Forelimb muscle (tissue), 1 donor: ENCODE measurements at places on chromosomes 5 and 9. TPM values are rescaled to one million over a fixed set of nuclear protein-coding genes. Genes with fewer than 3 reads are reported as not detected.

GRCh38 chr5:144634138-144634537 lies 463.5 kb downstream of the KCTD16 start:
- no peak for DNase-seq

DNA sequence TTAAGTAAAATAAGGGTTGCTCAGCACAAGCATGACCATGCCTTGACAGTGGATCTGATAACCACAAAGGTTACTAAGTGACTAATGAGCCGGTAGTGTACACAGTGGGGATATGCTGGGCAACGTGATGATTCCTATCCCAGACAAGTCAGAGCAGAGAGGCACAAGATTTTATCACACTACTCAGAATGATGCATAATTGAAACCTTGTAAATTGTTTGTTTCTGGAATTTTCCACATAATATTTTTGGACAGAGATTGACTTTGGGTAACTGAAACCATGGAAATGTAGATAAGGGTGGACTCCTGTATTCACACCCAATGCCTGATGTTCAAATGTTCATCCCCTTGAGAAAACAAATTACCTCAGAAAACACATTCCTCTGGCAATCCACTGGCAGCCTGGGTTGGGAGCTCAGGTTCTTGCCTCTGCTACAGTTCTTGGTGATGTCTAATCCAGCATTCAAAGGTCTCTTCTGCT lies 16.2 kb upstream of the ERAP1 start:
- DNase-seq, result no peak

The IFNK gene
- not detected for polyA plus RNA-seq

The PCDHB13 gene
- polyA plus RNA-seq, result 2.4 TPM

DNA sequence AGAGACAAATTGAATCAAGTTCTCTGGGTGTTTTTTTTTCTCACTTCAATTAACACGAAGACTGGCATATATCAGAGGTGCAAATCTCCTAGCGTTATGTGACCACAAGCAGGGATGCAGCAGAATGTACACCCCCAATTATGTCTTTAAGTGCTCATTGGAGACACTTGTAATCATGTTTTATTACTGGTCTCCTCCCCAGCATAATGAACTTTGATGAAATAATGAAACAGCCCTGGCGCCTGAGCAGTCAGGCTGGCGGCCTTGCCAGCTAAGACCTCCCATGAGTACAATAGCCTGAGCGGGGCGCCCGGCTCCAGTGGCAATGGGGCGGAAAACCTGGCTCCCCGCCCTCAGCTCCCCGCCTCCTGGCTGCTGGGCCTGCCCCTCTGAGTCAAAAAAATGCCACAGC lies 209.4 kb upstream of the MSX2 start:
- no peak for DNase-seq

The LHFPL2 gene
- 48.3 TPM for polyA plus RNA-seq

DNA sequence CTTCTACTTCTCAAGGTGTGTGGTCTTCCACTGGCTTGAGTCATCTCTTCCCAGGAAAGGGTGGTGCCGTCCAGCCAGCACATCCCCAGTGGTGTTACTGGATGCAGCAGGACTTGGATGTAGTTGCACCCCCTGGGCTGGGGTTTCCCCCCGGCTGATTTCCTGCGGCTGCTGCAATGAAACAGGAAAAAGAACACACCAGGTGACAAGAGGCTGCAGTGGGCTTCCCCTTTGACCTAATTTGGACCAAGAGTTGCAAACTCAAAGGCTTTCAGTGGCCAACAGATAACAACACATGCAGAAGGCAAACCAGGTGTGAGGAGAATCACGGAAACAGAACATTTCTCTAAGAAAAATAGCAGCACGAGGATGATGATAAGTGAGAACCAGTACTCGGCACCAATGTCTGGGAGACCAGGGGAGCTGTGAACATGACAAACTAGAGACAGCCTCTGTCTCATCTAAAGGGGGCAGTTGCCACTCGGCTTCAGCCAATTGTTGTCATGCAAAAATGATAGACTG lies 83.7 kb downstream of the PDE6A start:
- DNase-seq, result no peak

The ADAMTS13 gene
- 7.8 TPM for polyA plus RNA-seq

The BTNL8 gene
- polyA plus RNA-seq, result not detected
